ENCODE measurements at places on chromosomes 4 and X.

GRCh38 chrX:140917354-140918115, 84.9 kb upstream of the SPANXB1 start:
- DNase-seq, result no peak

DNA sequence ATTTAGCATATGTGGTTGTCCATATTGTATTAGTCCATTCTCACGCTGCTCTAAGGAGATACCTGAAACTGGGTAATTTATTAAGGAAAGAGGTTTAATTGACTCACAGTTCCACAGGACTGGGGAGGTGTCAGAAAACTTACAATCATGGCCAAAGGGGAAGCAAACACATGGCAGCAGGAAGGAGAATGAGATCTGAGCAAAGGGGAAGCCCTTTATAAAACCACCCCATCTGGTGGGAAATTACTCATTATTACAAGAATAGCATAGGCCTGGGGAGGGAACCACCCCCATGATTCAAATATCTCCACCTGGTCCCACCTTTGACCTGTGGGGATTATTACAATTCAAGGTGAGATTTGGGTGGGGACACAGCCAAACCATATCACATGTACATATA, 122.6 kb upstream of the ANK2 start:
- no peak for DNase-seq

DNA sequence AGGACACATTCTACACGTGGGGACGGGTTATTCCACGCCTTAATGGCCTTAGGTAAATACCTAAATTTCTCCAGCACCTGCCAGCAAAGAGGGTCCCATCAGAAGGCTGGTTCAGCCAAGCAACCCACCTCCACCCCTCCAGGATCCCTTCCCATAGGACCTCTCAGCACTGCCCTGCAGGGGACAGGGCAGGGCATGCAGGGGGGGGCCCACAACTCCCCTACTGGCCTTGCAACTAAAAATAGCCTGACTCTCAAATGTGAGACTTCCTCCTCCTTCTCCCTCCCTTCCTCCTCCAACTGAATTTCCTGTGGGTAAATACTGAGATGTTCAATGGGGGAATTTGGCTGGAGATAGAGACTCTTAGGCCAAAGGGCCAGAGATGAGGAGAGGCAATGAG, 6.3 kb downstream of the LAS1L start:
- DNase-seq, result no peak

- DNase-seq, result no peak
Observed at GRCh38 chr4:181538431-181538830, 704.8 kb upstream of the TENM3 start.

DNA sequence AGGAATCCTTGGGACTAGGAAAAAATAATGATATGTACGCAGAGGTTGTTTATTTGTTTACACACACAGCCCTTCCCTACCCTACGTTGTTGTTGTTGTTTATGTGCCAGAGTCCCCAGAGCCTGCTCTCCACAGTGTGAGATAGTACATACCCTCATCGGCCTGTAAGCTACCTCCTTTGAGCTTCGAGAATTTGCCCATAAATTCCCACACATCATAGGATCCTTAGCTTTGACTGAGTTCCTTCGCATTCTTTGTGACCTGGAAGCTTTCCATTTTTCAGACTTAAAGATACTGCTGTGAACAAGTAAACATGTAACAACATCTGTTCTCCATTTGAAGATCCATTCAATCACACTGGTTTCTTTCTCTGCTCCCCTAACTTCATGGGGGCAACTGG, 114.5 kb downstream of the IRF2 start:
- no peak for DNase-seq

DNA sequence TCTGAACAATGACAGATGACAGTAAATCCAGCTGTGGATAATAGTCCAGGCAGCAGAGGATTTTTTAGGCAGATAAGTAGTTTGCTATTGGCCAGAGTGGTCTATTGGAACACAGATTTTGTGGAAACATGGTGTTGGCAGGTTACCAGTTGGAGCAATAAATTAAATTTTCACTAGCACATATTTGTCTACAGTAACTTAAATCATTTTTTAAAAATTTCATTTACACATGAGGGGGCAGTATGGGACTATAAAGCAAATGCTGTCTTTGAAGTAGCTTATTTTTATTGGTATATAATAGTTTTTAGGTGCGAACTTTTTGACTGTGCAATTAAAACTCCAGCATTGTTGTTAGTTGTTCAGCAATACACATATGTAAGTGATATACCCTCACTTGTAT, 289.8 kb downstream of the ARHGAP10 start:
- DNase-seq, result no peak

DNA sequence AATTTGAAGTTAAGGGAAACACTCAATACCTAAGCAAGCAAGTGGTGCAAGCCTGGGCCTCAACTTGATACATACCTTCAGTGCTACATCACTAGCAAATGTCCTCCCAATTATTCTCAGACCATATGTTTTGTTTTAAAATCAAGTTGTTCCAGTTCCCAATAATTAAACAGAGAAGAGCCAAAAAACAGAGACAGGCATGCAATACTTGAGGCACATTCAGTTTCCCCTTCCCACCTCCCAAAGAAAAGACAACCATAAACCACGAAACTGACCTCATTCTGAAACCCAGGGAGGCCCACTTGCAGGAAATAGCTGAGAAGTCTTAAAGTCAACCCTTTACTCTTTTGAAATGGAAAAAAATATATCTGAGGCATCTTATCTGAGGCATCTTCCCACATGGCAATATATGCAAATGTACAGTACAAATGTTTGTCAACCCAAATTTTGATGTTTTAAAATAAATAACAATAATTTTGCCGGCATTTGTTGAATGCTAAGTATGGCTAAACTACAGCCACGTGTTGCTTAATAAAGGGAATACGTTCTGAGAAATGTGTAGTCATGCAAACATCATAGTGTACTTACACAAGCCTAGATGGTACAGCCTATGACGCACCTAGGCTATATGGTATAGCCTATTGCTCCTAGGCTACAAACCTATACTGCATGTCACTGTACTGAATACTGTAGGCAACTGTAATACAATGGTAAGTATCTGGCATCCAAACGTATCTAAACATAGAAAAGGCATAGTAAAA, 147.5 kb downstream of the TSPAN5 start:
- no peak for DNase-seq

- DNase-seq, result no peak
Observed at GRCh38 chr4:44150091-44150576, 298.5 kb downstream of the KCTD8 start.

DNA sequence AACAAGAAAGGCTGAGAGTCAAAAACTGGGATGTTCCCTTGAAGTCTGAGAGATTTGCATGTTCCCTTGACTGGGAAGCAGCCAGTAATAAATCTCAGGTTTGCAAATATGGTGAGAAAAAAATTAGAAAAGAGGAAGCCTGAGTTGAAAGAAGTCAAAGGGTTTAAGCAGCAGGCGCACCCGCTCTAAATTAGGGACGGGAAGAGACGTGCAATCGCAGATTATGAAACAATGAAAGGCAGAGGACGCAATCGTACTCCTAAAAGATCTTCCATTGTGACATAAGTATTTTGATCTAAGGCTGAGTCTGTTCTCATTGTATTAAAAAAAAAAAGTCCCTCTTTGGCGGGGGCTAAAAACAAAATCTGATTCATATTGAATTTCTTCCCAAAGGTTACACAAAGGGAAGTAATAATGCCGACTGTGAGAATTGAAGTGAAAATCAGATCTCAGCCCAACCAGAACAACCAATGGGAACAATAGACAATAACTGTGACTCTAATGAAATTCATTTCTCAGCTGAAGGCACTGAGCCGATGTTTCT, 28.2 kb downstream of the SAT1 start:
- no peak for DNase-seq

- no peak for DNase-seq
Observed at GRCh38 chr4:38666766-38667084, 2.7 kb downstream of the KLF3 start.

- no peak for DNase-seq
Observed at GRCh38 chr4:184369871-184370270, 104.5 kb downstream of the IRF2 start.

- DNase-seq, result no peak
Observed at GRCh38 chr4:109156356-109156755, 146.1 kb downstream of the COL25A1 start.

DNA sequence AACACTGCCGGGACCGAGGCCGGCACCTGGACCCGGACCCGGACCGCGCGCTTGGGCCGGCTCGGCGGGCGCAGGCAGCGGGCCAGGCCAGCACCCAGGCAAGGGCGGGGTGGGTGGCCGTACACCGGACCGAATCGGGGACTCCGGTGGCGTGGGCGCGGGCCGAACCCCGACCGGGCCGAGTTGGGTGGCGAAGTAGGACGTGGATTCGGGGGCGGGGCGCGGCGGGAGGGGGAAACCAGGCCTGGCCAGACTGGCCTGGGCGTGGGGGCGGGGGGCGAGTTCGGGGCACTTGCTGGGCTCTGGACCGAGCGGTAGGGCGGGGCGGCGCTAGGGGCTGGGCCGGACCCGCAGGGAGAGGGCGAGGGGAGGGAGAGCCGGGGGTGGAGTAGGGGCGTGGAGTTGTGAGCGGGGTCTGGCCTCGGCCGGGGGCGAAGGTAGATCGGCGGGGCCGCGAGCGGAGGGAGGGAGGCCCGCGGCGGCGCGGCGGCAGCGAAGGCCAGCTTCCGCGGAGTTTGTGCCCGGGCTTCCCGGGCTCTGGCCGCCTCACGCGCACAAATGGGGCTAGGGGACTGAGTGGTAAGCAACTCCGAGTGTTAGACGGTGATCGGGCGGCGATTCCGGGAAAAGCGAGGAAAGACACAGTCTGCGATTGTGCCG, 1.8 kb upstream of the BCORL1 start:
- DNase-seq, result peak; percentile 80

DNA sequence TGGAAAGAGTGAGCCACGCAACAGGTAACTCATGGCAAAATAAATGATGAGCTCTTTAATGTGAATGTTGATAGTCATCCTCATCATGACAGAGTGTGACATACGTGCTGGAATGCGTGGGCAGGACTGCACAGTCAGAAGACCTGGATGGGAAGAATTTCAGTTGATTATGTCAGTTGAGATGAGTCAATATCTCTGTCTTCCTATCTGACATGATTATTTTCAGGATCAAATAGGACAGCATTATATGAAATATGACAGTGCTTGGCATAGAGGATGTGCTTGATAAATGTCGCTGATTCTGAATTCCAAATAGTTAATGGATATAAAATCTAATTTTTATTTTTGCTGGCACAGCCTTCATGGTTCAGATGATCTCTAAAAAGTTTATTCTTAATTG, 95.1 kb downstream of the IL15 start:
- no peak for DNase-seq

DNA sequence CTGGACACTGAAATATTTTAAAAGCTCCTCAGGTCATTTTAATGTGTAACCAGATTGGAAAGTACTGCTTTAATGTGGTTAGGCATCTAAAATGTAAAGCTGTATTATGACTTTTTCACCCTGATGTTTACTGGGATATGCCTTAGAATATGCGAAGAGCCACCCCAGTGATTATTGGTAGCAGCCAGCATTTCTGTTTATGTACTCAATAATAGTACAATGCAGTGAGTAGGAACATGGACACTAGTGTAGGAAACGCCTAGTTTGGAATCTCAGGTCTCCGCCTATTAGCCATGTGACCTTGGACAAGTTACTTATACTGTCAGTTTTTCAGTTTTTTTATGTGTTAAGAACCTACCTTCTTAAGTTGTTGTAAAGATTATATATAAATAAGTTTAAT, 446.0 kb upstream of the PITX2 start:
- DNase-seq, result no peak

DNA sequence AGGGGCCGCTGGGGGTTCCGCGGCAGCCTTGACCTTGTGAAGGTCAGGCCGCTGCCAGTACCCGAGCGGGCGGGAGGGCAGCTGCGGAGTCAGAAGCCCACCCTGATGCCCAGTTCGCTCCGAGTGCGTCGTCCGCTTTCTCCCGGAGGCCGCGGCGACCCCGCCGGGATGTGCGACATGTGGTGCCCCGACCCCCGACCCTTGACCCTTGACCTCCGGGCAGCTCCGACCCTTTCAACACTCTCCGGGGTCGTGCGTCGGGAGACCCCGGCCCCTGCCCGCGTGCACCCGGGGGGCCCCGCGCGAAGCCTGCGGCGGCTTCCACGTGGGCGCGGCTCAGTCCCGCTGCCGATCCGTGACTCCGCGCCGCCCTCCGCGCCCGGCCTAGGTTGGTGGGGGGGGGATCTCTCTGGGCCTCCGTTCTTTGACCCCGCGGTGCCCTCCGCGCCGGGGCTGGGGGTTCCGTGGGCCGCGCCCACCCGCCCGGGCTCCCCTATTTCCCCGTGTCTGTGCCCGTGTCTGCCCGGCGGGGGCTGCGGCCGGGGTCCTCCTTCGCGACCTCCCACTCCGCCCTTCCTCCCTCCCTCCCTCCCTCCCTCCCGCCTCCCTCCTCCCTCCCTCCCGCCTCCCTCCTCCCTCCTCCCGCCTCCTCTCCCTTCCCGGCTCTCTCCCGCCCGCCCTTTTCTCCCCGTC, 609 bp upstream of the SLC25A6 start:
- DNase-seq, result peak; percentile 86

GRCh38 chr4:48752726-48753125, 27.4 kb downstream of the FRYL start:
- no peak for DNase-seq

DNA sequence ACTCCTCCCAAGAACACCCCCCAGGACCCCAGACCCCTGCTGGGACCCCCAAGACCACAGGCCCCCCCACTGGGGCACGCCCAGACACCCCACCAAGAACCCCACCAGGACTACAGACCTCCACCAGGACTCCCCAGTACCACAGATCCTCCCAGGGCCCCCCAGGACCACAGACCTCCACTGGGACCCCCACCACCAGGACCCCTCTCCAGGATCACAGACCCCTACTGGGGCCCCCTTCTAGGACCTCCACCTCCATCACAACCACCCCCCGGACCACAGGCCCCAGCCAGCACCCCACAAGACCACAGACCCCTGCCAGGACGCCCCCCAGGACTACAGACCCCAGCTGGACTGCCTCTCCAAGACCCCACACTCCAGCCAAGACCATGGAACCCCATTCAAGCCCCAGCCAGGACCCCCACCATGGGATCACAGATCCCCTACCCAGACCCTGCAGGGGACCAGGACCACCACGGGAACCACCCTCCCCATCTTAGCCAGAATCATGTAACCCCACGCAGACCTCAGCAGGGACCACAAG, 855 bp upstream of the DHRSX start:
- no peak for DNase-seq

DNA sequence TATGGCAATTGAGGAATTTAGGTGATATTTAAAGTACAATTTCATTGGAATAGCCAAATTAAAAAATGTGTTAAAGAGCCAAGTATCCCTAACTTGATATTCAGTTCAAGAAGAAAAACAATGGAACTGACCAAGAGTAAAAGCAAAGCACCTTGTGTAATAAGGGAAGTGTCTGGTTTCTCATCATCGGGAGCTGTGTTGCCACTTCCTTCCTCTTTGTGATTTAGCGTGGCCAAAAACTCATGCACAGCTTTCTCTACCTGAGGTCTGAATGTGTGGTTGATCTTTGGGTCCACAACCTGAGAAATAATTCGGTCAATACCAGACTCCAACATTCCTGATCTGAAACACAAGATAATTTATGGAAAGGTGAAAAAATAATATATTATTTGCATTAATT, 12.4 kb downstream of the BOD1L1 start:
- no peak for DNase-seq

- no peak for DNase-seq
Observed at GRCh38 chr4:61505773-61506685, 305.9 kb downstream of the ADGRL3 start.
